ENCODE measurements at places on chromosomes 4 and X. TPM values are rescaled to one million over a fixed set of nuclear protein-coding genes. Genes with fewer than 3 reads are reported as not detected.

OCIAD2 gene
- total RNA-seq: 21.0 TPM

GPC3 gene
- total RNA-seq: 1.3 TPM

H2BW2 gene
- not detected for total RNA-seq

UGT2B17 gene
- total RNA-seq: not detected

KDR gene
- total RNA-seq: 10.6 TPM

PDGFRA gene
- total RNA-seq: 56.7 TPM

IL13RA1 gene
- 2.5 TPM for total RNA-seq

GPC4 gene
- 4.4 TPM for total RNA-seq

SLC34A2 gene
- total RNA-seq: 0.31 TPM

GRIA3 gene
- total RNA-seq: 101 TPM

SFRP2 gene
- 1.6 TPM for total RNA-seq

MAGEA1 gene
- not detected for total RNA-seq

FAM184B gene
- 3.1 TPM for total RNA-seq

APOO gene
- 32.9 TPM for total RNA-seq

MFAP3L gene
- total RNA-seq: 11.3 TPM

L1CAM gene
- 195 TPM for total RNA-seq

GPR34 gene
- 5.6 TPM for total RNA-seq

GYG2 gene
- total RNA-seq: 5.6 TPM

DOCK11 gene
- total RNA-seq: 29.7 TPM

RAB41 gene
- not detected for total RNA-seq

SMAD1 gene
- total RNA-seq: 41.0 TPM

PPEF2 gene
- not detected for total RNA-seq

CRMP1 gene
- total RNA-seq: 680 TPM

UGT2A1 gene
- total RNA-seq: not detected

GUCY2F gene
- not detected for total RNA-seq

PORCN gene
- total RNA-seq: 10.6 TPM
